ENCODE measurements at places on chromosomes 4 and X. TPM values are rescaled to one million over a fixed set of nuclear protein-coding genes. Genes with fewer than 3 reads are reported as not detected.
A peak's percentile ranks its signal among the peaks of the same experiment; 100 is the strongest.

Gene PRDM5
- 12.3 TPM for total RNA-seq

Gene CYTL1
- total RNA-seq, result not detected

Gene ZCCHC18
- 0.26 TPM for total RNA-seq

GRCh38 chrX:29913647-29914046, 301.7 kb upstream of the MAGEB2 start:
- DNase-seq, result no peak

Gene NHSL2
- 0.19 TPM for total RNA-seq

- DNase-seq, result no peak
Measured at GRCh38 chrX:110759785-110760184, 35.8 kb downstream of the CHRDL1 start.

- peak; percentile 55 for DNase-seq
Measured at GRCh38 chr4:128810331-128810870, 901 bp downstream of the JADE1 start.

DNA sequence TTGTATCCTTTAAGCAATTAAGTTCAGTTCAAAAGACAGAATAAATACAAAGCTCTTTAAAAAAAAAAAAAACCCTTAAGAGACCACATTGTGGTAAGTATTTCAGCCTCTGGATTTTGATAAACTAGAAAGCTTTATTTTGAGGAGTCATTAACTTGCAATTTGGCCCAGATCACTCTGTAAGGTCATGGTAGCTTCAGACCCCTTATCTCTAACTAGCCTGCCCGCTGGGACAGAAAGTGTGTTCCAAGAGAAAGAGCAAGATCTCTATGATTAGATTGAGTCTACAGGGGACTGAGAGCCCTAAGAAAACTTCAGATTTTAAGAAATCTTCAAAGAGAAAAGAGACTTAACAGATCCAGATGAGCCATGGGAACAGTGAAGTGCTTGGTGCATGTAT, 45.6 kb downstream of the GALNT7 start:
- DNase-seq, result no peak

DNA sequence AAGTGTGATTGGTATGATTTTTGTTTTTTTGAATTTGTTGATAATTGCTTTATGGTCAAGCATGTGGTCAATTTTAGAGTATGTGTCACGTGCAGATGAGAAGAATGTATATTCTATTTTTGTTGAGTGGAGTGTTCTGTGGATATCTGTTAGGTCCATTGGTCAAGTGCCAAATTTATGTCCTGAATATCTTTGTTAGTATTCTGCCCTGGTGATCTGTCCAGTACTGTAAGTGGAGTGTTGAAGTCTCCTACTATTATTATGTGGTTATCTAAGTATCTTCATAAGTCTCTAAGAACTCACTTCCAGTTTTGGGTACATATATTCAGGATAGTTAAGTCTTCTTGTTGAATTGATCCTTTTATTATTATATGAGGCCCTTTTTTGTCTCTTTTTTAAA, 372.9 kb upstream of the MAOA start:
- DNase-seq, result no peak

GRCh38 chrX:133314281-133314680, 96.1 kb upstream of the TFDP3 start:
- no peak for DNase-seq

DNA sequence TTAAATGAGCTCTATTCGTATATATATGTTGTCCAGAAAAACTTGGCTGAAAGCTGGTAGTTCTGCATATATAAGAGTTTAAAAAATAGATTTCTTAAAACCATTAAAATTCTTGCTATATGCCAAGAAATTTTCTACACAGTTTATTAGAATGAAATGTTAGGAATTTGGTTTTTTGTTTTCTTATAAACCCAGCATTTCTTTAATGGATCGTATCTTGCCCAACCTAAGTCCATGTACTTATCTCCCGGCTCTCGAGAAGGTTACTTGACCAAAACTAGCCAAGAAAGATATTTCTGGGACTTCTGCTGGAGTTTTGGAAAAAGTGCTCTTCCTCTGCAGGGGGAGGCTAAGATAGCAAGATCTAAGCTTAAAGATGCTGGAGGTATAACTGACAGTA, 4.7 kb upstream of the ASB5 start:
- no peak for DNase-seq

Gene TRAM1L1
- total RNA-seq, result 5.7 TPM

DNA sequence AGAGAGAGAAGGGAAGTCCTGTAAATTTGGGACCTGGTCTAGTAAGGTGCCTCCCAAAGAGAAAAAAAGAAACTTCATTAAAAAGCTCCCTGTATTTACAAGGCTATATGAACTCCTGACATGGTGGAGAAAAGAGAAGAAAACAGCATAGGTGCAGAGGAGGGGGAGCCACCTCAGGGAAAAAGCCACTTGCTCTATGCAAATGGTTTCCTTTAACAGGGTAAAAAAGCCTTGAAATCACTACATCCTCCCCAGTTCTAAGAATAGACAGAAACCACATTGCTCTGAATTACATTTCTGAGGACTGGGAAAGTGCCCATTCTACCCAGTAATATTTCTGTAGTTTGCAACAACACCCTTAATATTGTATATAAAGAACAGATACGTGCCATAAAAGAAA, 165.5 kb downstream of the KLF8 start:
- no peak for DNase-seq

GRCh38 chr4:120155287-120155686, 88.6 kb upstream of the MAD2L1 start:
- DNase-seq, result no peak

DNA sequence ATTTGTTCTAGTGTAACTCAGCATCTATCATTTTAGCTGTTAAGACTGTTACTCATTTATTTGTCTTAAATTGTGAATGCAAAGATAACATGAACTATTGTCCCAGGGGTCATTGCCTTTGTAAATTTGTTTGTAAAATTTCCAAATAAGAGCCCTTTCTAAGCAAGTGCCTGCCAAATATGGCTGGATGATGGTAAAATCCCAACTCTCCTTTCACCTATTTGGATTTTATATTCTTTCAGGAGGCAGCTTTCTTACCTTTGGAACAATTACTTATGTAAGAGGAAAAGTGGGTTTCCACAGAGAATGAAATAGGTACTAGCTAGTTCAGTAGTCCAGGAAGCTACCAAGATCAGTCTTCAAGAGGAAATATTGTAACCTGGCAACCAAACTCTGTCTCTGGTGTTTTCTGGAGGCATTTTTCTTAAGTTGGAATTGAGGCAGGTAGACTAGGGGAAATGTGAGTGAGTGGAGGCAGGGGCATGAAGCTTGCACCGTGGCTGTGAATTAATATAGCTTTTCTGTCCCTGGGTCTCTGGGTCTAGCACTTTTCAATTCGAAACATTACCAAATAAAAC, 363.0 kb upstream of the ZCCHC13 start:
- DNase-seq, result no peak

GRCh38 chr4:100206850-100207249, 16.6 kb upstream of the DDIT4L start:
- no peak for DNase-seq

- no peak for DNase-seq
Measured at GRCh38 chr4:85580489-85580888, 105.5 kb downstream of the ARHGAP24 start.

GRCh38 chr4:52250154-52250553, 199.1 kb downstream of the SPATA18 start:
- peak; percentile 12 for DNase-seq

DNA sequence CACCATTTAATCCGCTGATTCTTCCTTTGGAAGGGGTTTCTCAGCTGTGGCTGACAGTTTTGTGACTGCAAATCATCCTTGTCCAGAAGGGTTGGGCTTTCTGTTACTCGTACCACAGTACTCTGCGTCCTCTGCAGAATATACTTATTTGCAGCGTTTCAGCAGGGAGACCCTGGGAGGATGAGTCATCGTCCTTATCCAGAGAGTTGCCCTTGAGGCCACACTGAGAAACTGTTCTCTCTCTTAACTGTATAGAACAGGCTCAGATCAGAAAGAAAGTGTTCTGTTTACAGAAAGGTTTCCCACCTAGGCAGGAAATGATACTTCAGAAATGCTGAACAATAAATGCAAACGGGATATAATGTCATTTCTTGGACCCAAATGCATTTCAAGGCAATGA, 47.8 kb upstream of the DDX53 start:
- peak; percentile 14 for DNase-seq

- DNase-seq, result no peak
Measured at GRCh38 chr4:88939697-88940096, 117.3 kb downstream of the FAM13A start.

Data from myocyte (in vitro differentiated cells).